EH (cell line): ENCODE measurements at places on chromosomes 3 and 15.

DNA sequence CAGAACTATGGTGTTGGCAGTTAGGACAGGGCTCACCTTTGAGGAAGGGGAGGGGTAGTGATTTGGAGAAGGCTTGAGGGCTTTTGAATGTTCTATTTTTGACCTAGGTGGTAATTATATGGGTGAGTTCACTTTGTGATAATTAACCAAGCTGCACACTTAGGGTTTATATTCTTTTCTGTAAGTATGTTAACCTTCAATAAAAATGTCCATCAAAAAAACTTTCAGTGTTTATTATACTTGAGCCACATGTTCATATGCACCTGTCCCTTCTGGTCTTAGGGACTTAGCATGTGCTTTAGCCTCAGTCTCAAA, 28.4 kb downstream of the PDE8A start:
- DNase-seq = no peak

DNA sequence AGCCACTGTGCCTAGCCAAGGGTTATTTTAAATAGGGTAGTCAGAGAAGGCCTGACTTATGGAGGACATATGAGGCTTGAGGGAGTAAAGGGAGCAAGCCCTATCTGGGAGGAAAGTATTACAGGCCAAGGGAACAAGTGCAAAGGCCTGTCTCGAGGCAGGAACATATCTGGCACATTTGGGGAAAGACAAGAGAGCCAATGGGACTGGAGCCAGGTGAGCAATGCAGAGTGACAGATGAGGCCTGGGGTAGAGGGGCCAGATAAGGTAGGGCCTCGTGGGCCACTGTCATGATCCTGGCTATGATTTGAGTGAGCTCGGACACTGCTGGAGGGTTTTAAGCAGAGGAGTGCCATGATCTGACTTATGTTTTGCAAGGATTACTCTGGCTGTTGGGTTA, 43.8 kb downstream of the DCP1A start:
- no peak for DNase-seq

GRCh38 chr3:39443530-39443929, 23.9 kb upstream of the MOBP start:
- no peak for DNase-seq

- no peak for DNase-seq
Measured at GRCh38 chr3:73513260-73513659, 111.5 kb downstream of the PDZRN3 start.

- DNase-seq = peak; percentile 68
Measured at GRCh38 chr3:131218196-131218595, 163.4 kb upstream of the NUDT16 start.

GRCh38 chr15:92637626-92638025, 17.9 kb downstream of the FAM174B start:
- DNase-seq = no peak
